Retina (tissue), 1 donor: ENCODE measurements at places on chromosomes 5 and 9.

GRCh38 chr5:169656125-169656901, 19.2 kb downstream of the DOCK2 start:
- no peak for DNase-seq

- DNase-seq, result no peak
Observed at GRCh38 chr5:1387059-1387755, 42.3 kb upstream of the CLPTM1L start.

DNA sequence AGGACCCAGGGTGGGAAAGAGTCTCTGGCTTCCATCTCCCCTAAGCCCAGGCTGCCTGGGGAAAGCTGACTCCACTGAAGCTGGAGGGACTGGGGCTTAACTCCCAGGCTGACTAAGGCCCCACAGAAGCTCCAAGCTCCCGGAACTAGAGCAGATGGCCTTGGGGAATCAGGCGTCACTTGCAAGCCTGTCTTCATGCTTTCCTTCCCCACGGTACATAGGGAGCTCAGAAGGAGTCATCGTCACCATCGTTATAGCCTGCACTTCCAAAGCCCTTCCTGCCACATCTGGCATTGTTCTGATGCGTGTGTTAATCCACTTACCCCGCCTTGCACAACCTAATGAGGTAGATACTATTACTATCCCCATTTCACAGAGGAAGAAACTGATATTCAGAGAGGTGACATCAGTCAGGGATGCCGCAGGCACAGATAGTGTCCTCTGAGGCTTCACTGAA, 11.5 kb downstream of the AQP3 start:
- DNase-seq, result no peak

GRCh38 chr5:53603009-53603687, 42.7 kb downstream of the NDUFS4 start:
- DNase-seq, result no peak

- DNase-seq, result no peak
Observed at GRCh38 chr9:114626415-114627020, 15.4 kb downstream of the TMEM268 start.

DNA sequence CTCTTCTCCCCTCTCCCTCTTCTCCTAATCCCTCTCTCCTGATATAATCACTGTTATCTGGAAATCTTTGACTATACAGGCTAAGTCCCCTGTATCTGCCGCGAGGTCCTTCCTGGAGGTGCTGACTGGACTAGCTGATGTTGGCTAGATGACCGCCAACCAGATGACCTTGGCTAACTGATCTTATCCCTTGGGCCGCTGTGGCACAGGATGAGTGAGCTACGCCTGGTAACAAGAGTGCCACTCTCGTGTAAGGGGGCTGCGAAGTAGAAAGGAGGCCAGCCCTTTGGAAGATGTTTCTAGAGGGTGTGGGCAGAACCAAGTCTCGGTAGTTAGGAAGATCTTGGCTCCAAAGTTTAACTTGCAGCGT, 345 bp upstream of the PRRC1 start:
- peak; percentile 71 for DNase-seq

DNA sequence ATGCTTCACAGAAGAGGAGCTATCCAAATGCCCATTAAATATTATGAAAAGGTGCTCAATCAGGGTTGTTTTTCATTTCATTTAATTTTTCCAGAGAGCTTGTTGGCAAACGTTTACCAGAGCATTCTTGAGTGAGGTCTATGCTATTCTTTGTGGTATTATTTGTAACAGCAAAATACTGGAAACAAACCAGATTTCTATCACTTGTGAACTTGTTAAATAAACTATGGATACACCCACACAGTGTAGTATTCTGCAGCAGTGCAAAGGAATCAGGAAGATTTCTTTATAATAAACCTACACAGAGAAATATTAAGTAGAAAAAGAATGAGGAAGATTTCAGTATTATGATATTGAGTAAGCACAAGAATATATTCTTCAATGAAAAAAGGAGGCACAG, 15.0 kb upstream of the SLC1A1 start:
- DNase-seq, result no peak

DNA sequence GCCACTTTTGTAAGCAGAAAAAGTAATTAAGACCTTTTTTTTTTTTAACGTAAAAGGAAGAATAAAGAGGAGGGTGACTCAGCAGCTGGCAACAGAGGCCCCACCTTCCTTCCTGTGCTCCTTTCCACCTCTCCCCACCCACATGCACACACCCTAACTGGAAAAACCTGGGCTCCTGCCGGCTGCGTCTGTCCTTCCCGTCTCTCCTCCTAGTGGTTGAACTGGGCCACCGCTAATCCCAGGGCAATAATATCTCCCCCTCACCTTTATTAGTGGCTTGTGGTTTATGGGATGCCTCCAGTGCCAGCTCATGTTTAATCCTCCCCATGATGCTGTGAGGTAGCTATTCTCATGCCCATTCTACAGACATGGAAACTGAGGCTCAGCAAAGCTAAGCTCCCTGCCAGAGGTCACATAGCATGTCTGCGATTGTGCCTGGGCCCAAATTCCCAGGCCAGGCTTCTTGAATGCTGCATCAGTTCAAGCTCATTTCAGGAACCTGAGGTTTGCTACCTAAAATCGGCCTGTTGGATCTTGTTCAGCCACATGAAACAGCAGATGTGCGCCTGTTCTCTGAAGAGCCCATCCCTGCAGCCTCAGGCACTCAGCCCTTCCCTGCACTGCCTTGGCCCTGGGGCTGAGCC, 60.9 kb upstream of the IL17B start:
- no peak for DNase-seq

DNA sequence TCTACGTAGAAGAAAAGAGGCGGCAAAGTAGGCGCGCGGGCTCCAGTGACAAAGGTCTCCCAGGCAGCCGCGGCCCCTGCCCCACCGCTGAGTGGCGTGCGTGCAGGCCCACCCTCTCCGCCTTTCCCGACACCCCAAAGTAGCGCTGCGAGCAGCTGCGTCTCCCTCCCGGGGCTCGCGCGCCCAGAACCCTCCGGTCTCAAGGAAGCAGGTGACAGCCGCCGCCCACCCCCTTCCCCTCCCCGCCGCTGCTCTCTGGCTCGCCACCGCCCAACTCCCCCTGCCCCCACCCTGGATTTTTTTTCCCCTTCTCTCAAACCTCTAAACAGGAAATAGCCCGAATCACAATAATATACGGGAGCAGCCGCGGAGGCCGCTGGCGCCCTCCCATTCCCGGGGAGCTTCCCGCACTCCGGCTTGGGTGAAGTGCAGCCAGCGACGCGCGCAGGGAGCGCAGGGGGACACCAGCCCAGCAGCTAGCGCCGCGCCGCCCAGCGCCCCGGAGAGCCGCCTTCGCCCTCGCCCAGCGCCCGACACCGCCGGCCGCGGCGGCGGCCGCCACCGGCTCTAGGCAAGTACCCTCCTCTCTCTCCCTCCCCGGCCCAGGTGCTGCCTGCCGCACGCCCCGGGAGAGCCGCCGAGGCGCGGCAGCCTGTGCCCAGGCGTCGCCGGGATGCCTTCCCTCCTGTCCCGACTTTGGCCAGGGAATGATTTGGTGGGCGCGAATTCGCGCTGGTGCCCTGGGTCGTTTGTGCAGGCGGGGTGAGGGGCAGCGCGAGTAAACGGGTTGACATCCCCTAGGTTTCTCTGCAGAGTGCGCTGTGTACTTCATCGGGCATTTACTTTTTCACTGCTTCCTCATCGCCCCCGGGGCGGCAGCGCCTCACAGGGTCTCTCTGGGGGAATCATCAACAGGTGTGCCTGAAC, 52.7 kb upstream of the TJP2 start:
- DNase-seq, result peak; percentile 86

DNA sequence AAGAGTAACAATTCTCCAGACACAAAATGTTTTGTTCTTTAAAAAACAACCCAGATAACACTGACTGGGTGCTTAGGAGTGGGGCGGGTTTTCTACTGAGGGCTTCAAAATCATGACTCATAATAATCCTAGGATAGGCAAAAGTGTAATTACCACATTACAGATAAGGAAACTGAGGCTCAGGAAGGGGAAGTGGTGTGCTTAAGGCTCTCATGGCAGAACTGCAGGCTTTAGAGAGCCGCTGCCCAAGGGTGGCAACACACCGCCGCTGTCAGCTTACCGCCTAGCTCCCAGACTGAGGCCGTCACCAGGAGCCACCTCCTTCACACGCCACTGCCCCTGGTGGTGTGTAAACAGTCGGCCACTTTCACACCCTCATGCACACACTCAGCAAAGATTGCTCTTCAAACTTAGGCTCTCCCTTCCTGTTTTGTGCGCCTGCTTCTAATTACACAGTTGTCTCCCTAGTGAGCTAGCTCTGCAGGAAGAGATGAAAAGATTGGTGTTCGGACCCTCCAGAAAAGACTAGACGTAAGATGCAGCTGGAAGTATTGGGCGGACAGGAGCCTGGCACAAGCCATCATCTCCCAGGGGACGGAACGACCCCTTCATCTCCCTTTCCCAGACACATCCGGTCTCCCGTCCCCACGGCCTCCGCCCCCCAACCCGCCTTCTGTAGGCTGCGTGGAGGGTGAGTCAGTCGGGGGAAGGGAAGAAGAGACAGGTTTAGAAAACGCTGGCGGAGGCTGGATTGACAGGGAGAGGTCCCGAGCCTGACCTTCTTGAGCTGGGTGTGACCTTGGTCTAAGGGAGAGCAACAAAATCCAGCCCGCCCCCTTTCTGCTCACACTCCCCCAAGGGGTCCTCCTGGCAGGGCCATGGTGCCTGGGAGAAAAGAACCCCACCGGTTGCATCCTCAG, 162.7 kb downstream of the SYK start:
- no peak for DNase-seq

GRCh38 chr9:72460342-72461312, 60.8 kb upstream of the TMC1 start:
- DNase-seq, result no peak

GRCh38 chr9:91727316-91727861, 222.6 kb downstream of the ROR2 start:
- peak; percentile 72 for DNase-seq

DNA sequence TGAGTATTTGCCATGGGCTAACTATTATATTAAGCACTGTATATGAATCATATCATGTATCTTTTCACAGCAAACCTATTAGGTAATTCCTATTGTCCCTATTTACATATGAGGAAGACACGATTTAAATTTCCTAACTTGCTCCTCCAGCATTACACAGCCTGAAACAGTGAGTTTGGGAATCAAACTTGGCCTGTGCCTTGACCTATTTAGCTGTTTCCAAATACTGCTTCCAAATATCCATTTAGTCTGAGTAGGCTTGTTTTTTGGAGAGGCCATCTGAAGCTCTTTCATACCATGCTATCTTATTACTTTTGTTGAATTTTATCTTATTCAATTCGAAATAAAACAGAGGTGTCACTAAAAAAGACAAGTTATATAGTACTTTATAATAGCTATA, 447.3 kb upstream of the MPDZ start:
- DNase-seq, result no peak

GRCh38 chr5:178785999-178786398, 55.5 kb upstream of the ZNF354A start:
- DNase-seq, result no peak

DNA sequence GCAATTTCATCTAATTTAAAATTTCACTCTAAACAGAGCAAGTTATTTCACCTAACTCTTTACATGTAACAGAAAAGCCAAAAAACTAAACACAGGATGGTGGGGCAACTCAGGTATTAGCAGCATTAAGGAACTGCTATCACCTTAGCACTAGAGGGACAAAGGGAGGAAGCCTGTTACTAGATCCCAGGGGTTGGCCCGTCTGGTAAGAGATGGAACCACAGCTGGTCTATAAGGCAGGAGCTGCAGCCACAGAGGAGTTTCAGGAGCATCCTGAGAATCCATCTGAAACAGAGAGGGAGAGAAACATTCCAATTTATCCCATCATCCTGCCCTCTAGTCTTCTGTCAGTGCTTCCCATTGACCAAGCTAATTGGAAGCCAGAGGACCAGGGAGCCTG, 300.3 kb downstream of the MRPS30 start:
- no peak for DNase-seq

- peak; percentile 68 for DNase-seq
Observed at GRCh38 chr5:181052672-181053487, 12.8 kb downstream of the BTNL9 start.

GRCh38 chr9:15271403-15271802, 35.6 kb downstream of the TTC39B start:
- no peak for DNase-seq

DNA sequence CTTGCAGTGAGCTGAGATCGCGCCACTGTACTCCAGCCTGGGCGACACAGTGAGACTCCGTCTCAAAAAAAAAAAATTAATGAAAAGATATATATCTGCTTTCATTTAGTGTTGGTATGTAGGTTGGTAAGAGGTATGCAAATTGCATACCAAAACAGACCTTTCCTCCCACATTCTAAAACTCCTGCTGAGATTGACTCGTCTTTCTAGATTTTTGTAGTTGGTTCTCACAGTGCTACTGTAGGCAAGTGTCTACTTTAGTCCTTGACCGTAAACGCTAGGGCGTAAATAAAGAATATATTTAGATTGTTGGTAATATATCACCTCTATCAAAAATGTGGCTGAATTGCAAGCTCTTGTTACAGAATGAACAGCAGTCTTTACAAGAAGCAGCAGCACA, 445.9 kb downstream of the CHSY3 start:
- no peak for DNase-seq

DNA sequence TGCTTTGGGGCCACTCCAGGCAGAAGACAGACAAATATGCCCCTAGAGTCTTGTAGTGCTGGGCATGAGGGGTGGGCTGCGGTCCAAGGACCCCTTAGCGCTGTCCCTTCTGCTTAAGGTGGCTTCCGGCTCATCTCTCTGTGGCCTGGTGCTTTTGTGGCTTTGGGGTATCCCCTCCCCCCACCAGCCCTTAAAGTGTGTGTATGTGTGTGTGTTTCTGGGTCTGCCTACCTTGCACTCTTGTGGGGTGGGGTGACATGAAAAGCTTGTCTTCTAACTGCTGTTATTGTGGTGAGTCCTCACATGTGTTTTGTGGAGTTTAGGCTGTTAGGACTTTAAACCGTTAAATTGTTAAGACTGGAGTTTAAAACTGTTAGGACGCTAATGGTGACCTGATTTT, 23.6 kb downstream of the MARCHF6 start:
- DNase-seq, result peak; percentile 24

DNA sequence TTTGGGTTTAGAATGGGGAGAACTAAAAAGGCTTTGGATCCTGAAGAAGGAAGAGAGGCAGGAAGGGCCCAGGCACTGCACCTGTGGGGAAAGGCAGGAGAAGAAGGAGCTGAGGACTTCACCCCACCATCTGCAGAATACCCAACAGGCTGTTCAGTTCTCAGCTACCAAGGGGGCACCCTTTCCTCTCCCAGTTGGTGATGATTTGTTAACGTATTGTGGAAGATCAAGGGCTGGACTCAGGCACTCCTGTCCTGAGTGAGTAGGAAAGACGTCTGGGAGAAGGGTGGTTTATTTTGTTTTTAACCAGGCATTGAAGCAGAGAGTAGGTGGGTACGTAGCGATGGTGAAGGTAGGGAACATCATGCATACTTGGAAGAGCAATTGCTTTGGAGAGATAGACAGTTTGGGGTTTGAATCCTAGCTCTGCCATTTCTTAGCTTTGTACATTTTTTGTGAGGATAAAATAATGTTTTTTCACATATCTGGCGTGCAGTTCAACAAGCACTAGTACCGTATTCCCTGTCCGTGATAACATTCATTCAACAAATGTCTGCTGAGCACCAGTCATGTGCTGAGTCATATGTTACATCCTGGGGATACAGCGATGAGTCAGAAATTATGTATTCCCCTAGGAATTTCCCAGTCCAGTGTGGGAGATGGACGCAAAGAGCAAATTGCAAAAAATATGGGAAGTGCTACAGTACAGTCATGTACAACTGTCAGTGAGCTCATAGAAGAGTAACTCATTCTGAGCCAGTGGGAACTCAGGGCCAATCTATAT, 2.1 kb downstream of the MSANTD3 start:
- DNase-seq, result no peak

GRCh38 chr5:126877602-126878001, 100.7 kb downstream of the LMNB1 start:
- DNase-seq, result no peak

- no peak for DNase-seq
Observed at GRCh38 chr5:30574761-30575160, 618.7 kb upstream of the CDH6 start.

- no peak for DNase-seq
Observed at GRCh38 chr5:169251333-169252084, 49.4 kb downstream of the SLIT3 start.
